ENCODE measurements at places on chromosomes 12 and 14. TPM values are rescaled to one million over a fixed set of nuclear protein-coding genes. Genes with fewer than 3 reads are reported as not detected.

- no peak overlapping the region for H3K4me3 ChIP-seq
- peak; percentile 37 for DNase-seq
- H3K4me1 ChIP-seq: peaks cover 4% of the 10 kb centered on the region
- H3K27ac ChIP-seq: no peak overlapping the region
Observed at GRCh38 chr14:104895786-104896661, 28.7 kb upstream of the PLD4 start.

The IFNG gene
- 25.7 TPM for total RNA-seq

The FAM222A gene
- total RNA-seq: 1.6 TPM

DNA sequence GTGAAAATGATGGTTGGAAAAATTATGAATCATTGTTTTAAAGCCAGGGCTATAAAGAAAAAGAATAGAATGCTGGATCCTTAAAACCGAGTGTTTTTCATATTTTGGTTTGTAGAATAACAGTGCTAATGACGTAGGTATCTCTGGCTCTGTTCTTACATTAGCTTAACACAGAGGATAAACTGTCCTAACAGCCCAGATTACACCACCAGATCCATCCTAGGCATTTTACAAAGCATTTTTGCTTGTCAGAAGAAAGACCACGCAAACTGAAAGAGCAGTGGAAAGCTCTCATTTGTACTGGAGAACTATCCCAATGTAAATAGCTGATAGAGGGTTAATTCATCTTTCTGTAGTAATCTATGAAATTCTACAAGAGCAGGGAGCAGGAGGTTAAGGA, 13.6 kb downstream of the IFT81 start:
- H3K4me1 ChIP-seq: peaks cover 7% of the 10 kb centered on the region
- DNase-seq: no peak
- no peak overlapping the region for H3K27ac ChIP-seq
- no peaks in the 10 kb centered on the region for H3K27me3 ChIP-seq
- no peak overlapping the region for H3K4me3 ChIP-seq

The CCND2 gene
- 862 TPM for total RNA-seq

The ZNF641 gene
- total RNA-seq: 12.6 TPM

DNA sequence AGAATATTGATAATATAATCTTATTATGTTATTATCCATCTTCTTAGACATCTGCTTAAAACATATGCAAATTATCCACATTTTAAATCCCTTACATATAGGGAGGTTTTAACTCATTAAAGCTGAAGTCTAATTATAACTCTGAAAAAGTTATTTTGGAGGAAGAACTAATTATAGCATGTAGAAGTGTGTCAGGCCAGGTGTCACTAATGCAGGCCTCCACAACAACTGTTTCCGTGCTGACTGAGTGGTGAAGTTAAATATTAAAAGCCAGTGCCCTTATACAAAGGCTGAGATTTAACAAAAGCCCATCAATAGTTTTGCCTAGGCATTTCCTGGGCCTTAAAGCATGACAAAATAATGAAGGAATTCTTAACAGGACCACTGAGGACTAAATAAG, 157.4 kb downstream of the LRRK2 start:
- no peaks in the 10 kb centered on the region for H3K27me3 ChIP-seq
- no peak overlapping the region for H3K4me3 ChIP-seq
- no peak overlapping the region for H3K27ac ChIP-seq
- H3K36me3 ChIP-seq: no peaks in the 10 kb centered on the region

The OASL gene
- 55.3 TPM for total RNA-seq

DNA sequence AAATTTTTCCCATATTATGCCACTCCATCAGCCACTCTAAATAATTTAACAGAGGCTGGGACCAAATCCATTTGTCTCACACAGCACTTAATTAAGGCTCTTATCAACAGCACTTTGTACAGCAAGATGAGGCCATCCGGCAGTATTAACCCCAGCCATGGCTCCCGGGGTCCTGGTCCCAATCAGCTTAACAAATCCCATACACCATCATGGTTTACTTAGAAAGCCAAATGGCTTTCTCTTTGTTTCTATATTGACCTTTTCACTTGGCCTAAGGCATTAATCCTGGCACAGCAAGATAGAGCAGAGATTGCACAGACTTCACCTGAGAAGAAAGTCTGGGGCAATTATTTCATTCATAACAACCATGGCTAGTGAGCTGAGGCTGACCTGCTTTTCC, 38.6 kb downstream of the SPTSSA start:
- H3K27ac ChIP-seq: no peak overlapping the region
- H3K36me3 ChIP-seq: no peaks in the 10 kb centered on the region
- H3K4me3 ChIP-seq: no peak overlapping the region
- no peak for DNase-seq
- H3K27me3 ChIP-seq: peaks cover 3% of the 10 kb centered on the region

The CAPZA3 gene
- not detected for total RNA-seq

The DCN gene
- not detected for total RNA-seq

- H3K4me1 ChIP-seq: peaks cover 12% of the 10 kb centered on the region
- no peaks in the 10 kb centered on the region for H3K27me3 ChIP-seq
- no peak overlapping the region for H3K27ac ChIP-seq
Observed at GRCh38 chr14:68420350-68420749, 372.5 kb downstream of the ZFP36L1 start.

The REC8 gene
- total RNA-seq: 52.9 TPM

- no peak overlapping the region for H3K4me3 ChIP-seq
- H3K4me1 ChIP-seq: no peaks in the 10 kb centered on the region
- no peak for DNase-seq
- H3K27ac ChIP-seq: no peak overlapping the region
Observed at GRCh38 chr12:6084261-6084968, 40.1 kb downstream of the VWF start.

GRCh38 chr12:71504476-71504875, 64.9 kb downstream of the LGR5 start:
- H3K27ac ChIP-seq: no peak overlapping the region
- H3K36me3 ChIP-seq: no peaks in the 10 kb centered on the region
- H3K27me3 ChIP-seq: peaks cover 5% of the 10 kb centered on the region
- H3K4me3 ChIP-seq: no peak overlapping the region

GRCh38 chr14:71690478-71690877, 241.8 kb upstream of the RGS6 start:
- no peak overlapping the region for H3K4me3 ChIP-seq
- H3K27ac ChIP-seq: no peak overlapping the region
- no peaks in the 10 kb centered on the region for H3K27me3 ChIP-seq

- no peaks in the 10 kb centered on the region for H3K27me3 ChIP-seq
- no peak overlapping the region for H3K27ac ChIP-seq
- no peaks in the 10 kb centered on the region for H3K4me1 ChIP-seq
- DNase-seq: no peak
- H3K36me3 ChIP-seq: no peaks in the 10 kb centered on the region
Observed at GRCh38 chr12:20585055-20585625, 110.0 kb upstream of the SLCO1C1 start.

GRCh38 chr12:53064613-53065436, 14.4 kb downstream of the SPRYD3 start:
- H3K27me3 ChIP-seq: no peaks in the 10 kb centered on the region
- H3K27ac ChIP-seq: no peak overlapping the region
- peaks cover 6% of the 10 kb centered on the region for H3K36me3 ChIP-seq
- H3K4me1 ChIP-seq: peaks cover 5% of the 10 kb centered on the region
- DNase-seq: no peak

DNA sequence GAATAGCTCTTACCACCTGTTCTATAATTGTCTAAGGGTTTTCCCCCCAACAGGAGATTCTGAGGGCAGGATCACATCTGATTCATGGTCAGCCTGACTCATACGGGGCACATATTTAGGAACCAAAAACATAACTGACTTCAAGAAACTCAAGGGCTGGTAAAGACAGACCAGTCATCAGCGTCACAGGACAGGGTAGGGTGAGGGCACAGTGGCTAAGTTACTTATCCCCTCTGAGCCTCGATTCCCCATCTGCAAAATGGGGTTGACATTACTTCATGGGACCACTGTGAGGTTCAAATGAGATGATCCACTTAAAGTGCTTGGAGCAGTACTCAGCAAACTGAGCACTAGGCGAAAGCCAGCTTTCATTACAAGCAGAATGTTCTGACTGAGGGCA, 606 bp downstream of the CINP start:
- no peaks in the 10 kb centered on the region for H3K27me3 ChIP-seq
- DNase-seq: peak; percentile 63
- peaks cover 15% of the 10 kb centered on the region for H3K36me3 ChIP-seq
- H3K27ac ChIP-seq: peak overlapping the region; percentile 93
- H3K4me3 ChIP-seq: no peak overlapping the region

DNA sequence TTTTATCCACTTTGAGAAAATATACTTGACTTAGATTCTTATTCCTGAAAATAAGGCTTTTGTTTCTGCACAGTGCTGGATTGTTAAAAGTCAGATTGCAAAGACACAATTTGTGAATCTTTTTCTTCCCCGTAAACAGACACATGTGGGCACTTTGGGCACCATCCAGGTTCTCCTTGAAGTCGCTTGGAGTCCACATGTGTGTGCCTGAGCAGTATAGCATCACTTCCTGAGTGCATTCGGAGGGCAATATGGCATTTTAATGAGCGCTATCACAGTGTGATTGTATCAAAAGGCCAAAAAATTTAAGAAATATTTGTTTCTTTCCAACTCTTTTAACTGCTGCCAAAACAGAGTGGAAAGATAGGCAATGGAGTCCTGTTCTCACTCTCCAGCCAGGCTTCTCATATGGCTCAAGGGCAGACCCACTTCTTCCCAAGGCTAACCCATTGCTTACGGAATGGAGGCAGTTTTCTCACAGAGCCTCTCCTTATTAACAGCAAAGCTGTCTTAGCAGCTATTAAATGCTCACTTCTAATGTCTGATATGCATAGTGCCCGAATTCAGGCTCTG, 397.1 kb downstream of the EGLN3 start:
- no peaks in the 10 kb centered on the region for H3K4me1 ChIP-seq
- H3K27me3 ChIP-seq: no peaks in the 10 kb centered on the region
- DNase-seq: no peak
- H3K36me3 ChIP-seq: no peaks in the 10 kb centered on the region

DNA sequence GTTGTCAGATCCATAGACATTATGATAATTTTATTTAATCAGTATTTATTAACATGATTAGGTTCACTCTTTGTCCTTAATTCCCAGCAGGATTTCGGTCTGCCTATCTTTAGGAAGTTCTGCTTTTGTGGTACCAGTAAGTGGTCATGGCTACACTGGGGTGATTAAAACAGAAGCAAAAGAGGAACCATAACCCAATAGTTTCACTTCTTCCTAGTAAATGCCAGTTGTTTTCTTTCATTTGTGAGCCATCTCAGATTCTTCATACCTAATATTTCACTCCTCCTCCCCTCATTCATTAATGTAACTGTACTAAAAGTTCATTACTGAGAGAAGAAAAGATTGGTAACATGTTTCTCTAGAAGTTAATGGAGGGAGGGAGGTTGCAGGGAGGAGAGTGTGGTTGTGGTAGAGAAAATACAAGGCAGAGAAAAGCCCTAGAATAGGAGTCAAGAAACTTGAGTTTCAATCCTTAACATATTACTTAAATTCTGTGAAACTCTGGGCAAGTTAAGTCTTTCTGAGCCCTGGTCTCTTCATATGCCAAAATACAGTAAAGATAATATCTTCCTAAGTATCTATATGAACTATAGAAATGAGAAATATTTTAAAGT, 101.2 kb downstream of the PEBP1 start:
- peaks cover 17% of the 10 kb centered on the region for H3K4me1 ChIP-seq
- no peak overlapping the region for H3K4me3 ChIP-seq
- peaks cover 41% of the 10 kb centered on the region for H3K36me3 ChIP-seq
- H3K27ac ChIP-seq: peak overlapping the region; percentile 61
- no peak for DNase-seq
- no peaks in the 10 kb centered on the region for H3K27me3 ChIP-seq

The MYF5 gene
- not detected for total RNA-seq

DNA sequence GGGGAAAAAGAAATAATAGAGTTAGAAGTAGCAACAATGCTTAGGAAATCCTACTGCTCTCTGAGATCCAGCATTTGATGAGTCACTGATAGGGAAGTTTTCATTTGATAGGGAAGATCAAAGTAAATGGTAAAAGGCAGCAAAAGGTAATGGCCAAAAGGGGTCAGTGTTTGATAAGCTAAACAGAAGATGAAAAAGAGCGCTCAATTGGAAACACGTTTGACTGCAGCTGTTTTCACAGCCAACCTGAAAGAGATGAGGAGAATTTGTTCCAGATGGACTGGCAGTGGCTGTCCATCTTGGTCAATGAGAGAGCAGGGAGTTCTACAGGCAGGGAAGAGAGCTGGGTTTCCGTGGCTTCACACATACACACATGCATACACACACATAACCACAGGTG, 264.2 kb downstream of the TMEM132C start:
- no peaks in the 10 kb centered on the region for H3K27me3 ChIP-seq
- H3K36me3 ChIP-seq: no peaks in the 10 kb centered on the region
- H3K4me1 ChIP-seq: peaks cover 2% of the 10 kb centered on the region
- H3K4me3 ChIP-seq: no peak overlapping the region

The GSC gene
- total RNA-seq: not detected

GRCh38 chr12:4117386-4118016, 156.1 kb upstream of the CCND2 start:
- DNase-seq: peak; percentile 18
- H3K36me3 ChIP-seq: no peaks in the 10 kb centered on the region
- H3K27me3 ChIP-seq: no peaks in the 10 kb centered on the region

The PTMS gene
- total RNA-seq: 142 TPM

The RFLNA gene
- total RNA-seq: not detected

- no peak overlapping the region for H3K4me3 ChIP-seq
- peak; percentile 55 for DNase-seq
- H3K4me1 ChIP-seq: peaks cover 10% of the 10 kb centered on the region
Observed at GRCh38 chr12:110431957-110432587, 18.1 kb downstream of the ARPC3 start.

DNA sequence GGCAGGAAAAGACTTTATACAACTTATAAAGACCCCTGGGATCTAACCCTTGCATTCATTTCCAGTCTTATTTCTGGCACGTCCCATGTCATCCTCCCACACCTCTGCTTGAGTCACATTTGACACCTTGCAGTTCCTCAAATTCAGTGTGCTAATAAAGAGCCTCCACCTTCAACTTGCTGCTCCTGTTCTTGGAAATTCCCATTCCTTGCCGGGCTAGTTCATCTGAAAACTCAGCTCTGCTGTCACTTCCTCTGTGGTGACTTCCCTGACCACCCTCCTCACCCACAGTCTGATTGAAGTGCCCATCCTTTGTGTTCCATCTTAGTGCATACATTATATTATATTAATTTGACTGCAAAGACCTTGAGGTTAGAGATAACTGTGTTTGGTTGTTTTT, 37.4 kb upstream of the PSMA6 start:
- peak; percentile 44 for DNase-seq
- H3K36me3 ChIP-seq: peaks cover 13% of the 10 kb centered on the region
- no peaks in the 10 kb centered on the region for H3K27me3 ChIP-seq
- no peak overlapping the region for H3K27ac ChIP-seq
- peaks cover 21% of the 10 kb centered on the region for H3K4me1 ChIP-seq
